ENCODE measurements at places on chromosomes 1 and 21. TPM values are rescaled to one million over a fixed set of nuclear protein-coding genes. Genes with fewer than 3 reads are reported as not detected.

Gene LCE2C
- not detected for total RNA-seq

Gene CR1L
- total RNA-seq = 33.7 TPM

Gene EFNA3
- 7.1 TPM for total RNA-seq

Gene FMO2
- total RNA-seq = 0.22 TPM

Gene DCST1
- not detected for total RNA-seq

Gene RGS13
- not detected for total RNA-seq

Gene S100A7
- not detected for total RNA-seq

Gene SOD1
- 508 TPM for total RNA-seq

Gene KMO
- total RNA-seq = not detected

Gene TNNT2
- not detected for total RNA-seq

Gene OXCT2
- total RNA-seq = 0.31 TPM

Gene MROH7
- not detected for total RNA-seq

Gene ASPM
- 56.2 TPM for total RNA-seq

Gene PDC
- not detected for total RNA-seq

Gene OR14K1
- not detected for total RNA-seq

Gene TTC39A
- 0.53 TPM for total RNA-seq

Gene DNALI1
- 2.2 TPM for total RNA-seq

Gene FALEC
- total RNA-seq = not detected

Gene DNAJB4
- total RNA-seq = 20.5 TPM

Gene C1orf141
- total RNA-seq = not detected

Gene FOXD2
- 0.86 TPM for total RNA-seq

Gene SAMD11
- total RNA-seq = 0.38 TPM

Gene SLC1A7
- total RNA-seq = not detected

Gene CCDC27
- total RNA-seq = not detected
